ENCODE measurements at places on chromosomes 2 and 18.
A peak's percentile ranks its signal among the peaks of the same experiment; 100 is the strongest.

DNA sequence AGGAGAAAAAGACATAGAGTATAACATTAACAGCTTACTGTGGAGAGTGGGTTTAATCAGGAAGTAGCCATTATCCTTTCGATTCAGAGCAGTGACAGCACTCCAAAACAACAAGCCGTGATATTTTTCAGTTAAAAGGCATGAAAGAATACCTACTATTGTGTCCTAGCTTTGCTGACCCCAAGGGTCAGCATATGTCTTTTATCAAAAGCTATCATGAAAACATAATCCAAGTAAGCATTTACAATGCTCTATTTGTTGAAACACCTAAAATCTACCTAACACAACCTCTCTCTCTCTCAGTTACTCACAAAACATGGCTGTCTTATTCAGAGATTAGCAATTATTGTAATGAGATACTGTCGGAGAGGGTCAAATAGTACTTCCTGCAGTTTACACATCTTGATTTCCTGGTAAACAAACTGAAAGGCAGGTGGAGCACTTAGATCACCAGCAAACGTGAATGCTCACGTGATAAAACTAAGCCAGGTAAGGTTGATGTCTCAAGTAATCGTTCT is 100.0 kb downstream of the BAZ2B start:
- DNase-seq, result peak; percentile 76

DNA sequence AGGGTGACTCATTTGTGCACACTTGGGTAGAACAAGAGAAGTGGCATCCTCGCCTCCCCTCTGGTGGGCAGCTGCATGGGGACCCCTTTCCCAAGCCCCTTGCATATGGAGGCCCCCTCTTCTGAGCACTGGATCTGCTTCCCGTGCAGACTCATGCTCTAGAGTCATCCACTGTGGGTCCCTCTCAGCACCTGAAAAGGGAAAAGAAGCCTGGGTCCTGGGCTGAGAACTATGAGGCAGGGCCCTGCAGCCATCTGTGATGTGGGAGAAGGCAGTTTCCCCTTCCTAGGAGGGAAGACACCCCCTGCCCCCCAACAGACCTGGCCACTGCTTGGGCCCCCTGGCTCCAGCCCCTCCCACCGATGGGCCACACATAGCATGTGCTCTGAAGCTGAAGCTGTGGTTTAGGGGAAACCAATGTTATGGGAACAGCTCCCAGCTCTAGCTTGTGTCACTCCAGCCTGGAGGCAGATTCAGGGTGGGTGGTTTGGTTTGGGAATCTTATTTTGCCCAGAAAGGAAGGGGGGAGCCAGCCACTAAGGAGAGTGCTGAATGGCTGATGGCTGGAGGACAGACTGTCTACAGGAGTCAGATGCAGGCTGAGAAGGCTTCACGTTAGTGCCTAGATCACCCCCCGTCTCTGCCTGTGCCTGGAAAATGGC is 172.8 kb downstream of the GLI2 start:
- DNase-seq, result no peak

GRCh38 chr2:26884486-26884885 is 36.6 kb downstream of the DPYSL5 start:
- no peak for DNase-seq

- no peak for DNase-seq
Measured at GRCh38 chr2:230444832-230445231, 28.8 kb downstream of the SP100 start.

DNA sequence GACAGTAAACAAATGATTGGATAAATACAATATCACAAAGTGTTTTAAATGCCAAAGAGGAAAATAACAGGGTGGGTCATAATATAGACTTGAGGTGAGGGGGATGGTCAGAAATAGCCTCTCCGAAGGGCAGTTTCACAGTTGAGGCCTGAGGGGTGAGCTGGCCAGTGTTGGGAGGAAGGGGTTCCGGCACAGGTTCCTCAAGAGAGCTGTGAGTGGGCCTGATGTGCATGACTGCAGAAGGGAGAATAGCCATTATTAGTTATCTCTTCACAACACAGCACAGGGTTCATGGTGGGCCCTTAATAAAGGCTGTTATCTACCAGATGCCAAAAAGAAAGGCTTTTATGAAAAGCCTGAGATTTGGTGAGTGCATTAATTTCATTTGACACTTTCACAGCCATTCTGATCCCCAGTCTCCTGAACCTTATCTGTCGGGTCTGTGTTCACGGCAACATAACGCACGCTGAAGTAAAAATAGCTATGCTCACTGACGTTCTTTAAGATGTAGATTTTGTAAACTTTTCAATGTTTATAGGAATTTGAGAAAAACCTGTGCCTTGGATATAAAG is 39.6 kb downstream of the POLR1A start:
- no peak for DNase-seq

DNA sequence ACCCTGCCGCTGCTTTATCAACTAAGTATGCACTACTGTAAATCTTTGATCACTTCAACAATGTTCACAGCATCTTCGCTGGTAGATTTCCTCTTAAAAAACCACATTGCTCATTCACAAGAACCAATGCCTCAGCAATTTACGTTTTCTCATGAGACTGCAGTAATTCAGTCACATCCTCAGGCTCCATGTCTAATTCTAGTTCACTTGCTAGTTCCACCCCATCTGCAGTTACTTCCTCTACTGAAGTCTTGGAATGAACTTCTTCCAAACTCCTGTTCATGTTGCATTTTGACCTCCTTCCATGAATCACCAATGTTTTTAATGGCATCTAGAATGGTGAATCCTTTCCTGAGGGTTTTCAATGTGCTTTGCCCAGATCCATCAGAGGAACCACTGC is 35.8 kb downstream of the PRELID3A start:
- DNase-seq, result no peak

Measured in MCF 10A (cell line).